ENCODE measurements at places on chromosomes 12 and 14.

DNA sequence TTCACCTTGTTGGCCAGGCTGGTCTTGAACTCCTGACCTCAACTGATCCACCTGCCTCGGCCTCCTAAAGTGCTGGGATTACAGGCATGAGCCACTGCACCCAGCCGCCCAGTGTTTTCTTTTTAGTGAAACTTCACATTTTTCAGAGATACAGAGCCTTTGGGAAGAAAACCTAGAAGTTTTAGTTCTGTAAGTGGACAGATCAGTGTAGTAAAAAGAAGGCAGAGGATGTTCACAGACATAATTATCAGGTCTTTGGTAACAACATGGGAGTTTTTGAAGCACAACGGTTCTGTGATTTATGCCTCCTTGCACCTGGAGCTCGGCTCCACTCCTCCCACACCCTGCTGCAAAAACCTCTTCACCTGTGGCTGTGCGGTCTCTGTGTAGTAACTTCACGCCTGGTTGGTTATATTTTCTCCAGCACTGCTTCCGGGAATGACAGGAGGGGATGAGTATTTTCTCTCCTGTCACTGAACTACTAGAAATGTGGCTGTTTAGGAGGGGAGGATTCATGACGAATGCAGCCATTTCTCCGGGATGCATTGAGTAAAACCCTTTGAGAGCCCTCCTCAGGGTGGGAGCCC, 67.0 kb downstream of the ARF6 start:
- peak; percentile 88 for DNase-seq

- DNase-seq, result no peak
Measured at GRCh38 chr12:123516216-123516780, 17.2 kb downstream of the RILPL1 start.

- DNase-seq, result no peak
Measured at GRCh38 chr14:90534091-90534837, 137.4 kb downstream of the CALM1 start.

DNA sequence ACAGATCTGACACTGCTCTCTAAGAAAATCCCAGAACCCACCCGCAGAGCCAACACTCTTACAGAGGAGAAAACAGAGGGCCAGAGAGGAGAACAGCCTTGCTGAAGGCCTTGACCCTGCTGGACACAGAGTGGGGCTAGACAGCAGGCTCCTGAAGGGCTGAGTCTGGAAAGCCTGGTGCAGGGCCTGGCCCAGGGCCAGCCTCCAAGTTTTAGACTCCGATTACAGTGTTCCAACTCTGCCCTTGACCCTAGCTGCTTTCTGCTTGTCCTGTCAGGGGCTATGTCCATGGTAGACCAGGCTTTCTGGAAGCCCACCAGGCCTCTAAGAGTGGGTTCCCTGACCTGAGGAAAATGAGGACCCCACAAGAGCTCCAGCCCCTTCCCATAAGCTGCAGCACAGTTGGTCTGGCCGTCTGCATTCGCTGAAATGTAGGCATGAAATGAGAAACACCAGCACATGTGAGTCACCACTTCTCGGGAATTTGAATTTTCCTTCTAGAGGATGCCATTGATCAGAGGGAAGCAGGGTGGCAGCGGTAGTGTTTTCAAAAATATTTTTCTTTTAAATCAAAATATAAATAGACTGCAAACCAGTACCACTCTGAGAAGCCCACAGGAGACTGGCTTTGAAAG, 154.4 kb downstream of the CALM1 start:
- DNase-seq, result no peak

DNA sequence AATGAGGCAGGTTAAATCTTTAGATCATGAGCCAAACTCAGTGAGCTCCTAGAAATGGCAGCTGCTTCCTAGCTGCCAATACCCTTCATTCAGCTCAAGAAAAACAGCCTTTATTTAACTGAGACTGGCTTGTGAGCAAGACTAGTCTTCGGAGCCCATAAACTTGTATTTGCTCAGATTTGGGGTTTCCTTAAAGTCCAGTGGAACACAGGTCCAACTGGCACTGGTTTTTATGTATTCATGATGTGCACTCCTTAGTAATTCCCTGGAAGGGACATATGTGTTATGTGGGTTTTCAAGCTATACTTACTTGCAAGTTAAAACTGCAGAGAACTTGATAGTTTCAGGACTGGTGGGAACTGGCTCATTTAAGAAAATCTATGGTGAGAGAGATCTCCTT, 380.1 kb upstream of the TMEM132C start:
- no peak for DNase-seq

DNA sequence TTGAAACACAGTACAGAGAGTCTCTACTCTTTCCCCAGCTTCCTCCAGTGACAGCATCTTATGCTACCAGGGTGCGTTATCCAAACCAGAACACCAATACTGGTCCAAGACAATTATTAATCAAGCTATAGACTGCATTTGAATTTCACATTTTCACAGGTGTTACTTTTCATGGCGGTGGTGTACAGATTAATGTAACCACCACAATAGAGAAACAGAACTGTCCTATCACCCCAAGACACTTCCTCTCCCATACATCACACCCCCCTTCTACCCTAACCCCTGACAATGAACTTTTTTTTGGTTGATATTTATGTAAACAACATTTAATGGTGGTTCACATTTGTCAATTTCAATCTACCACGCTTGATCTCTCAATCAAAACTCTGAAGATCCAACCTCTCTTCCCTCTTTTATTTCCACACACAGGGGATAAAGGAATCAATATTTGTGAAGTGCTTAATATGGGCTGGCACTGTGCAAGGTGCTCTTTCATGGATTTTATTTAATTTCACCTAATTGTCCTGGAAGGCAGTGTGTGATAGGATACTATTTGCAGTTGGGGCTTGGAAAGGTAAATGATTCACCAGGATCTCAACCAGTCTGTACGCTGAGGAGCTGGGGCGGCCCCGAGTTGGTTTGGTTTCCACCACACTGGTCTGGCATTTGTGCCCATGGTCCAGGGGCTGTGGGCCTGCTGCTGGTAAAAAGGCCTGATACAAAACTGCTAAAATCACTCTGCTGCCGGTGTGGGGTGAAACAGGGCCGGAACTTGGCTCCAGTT, 54.6 kb upstream of the DICER1 start:
- DNase-seq, result no peak

DNA sequence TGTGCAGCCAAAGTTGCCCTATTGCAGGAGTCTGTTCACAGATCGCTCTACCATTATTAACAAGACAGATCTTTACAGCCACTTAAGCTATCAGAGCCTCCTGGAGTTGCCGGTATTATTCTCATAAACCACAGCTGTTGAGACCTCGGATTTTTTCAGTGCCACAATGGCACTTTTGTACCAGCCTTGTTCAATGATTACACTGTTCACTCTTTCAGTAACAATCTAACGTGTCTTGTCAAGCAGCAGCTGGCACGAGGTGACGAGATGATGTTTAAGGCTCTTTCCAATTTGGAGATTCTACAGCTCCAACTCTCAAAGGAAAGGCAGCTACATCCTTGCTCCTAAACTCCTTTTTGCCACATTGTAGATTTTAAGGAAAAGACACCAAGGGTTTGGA, 30.7 kb downstream of the LRIG3 start:
- DNase-seq, result peak; percentile 74

- no peak for DNase-seq
Measured at GRCh38 chr14:79375356-79375755, 835.9 kb downstream of the DIO2 start.

DNA sequence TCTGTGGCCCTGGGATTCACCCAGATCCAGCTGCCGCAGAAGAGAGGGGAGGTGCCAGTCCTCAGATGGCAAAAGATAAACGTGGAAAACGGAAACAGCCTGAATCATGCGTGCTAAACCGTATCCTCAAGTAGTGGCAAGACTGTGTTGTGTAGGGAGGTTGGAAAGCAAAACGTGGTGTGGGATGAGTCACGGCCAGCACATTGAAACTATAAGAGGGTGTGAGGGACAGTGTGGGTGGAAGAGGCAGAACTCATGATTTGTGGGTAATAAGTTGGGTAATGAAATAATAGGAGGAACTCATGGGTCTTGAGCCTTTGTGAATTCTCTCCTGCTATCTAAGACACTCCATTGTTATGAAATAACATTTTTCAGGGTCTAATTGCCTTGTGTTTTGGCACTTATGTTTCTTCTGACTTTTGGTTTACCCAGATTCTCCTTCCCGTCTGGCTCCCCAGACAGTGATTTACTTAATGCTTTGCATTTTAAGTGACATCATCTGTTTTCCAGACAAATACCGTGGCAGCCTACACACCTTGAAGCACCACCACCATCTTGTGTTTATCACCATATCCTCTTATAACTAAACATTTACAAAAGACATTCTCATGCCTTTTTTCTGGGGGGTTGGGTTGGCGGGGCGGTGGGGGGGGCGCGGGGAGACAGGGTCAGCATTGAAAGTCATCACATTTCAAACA, 62.3 kb upstream of the PTCSC3 start:
- DNase-seq, result no peak

GRCh38 chr12:31518680-31519227, 72.2 kb downstream of the DENND5B start:
- DNase-seq, result peak; percentile 78

GRCh38 chr12:1992732-1993131, 11.5 kb downstream of the DCP1B start:
- no peak for DNase-seq

DNA sequence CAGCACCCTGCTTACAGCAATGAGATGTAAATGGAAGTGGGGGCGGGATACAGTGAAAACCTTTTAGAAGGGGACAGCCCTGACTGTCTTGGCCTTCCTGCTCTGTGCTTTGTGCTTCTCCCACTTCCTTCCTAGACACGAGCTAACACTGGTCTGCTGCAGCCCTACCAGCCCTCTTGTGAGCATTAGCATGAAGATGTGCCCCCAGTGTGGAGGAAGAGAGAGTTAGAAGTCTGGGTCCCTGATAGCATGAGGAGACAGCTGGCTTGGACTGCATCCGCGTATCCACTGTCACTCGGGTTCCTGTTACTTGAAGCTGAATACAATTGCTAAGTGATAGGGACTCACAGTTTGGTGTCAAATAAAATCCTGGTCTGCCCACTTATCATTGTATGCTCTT, 248.1 kb upstream of the SOX5 start:
- DNase-seq, result no peak

DNA sequence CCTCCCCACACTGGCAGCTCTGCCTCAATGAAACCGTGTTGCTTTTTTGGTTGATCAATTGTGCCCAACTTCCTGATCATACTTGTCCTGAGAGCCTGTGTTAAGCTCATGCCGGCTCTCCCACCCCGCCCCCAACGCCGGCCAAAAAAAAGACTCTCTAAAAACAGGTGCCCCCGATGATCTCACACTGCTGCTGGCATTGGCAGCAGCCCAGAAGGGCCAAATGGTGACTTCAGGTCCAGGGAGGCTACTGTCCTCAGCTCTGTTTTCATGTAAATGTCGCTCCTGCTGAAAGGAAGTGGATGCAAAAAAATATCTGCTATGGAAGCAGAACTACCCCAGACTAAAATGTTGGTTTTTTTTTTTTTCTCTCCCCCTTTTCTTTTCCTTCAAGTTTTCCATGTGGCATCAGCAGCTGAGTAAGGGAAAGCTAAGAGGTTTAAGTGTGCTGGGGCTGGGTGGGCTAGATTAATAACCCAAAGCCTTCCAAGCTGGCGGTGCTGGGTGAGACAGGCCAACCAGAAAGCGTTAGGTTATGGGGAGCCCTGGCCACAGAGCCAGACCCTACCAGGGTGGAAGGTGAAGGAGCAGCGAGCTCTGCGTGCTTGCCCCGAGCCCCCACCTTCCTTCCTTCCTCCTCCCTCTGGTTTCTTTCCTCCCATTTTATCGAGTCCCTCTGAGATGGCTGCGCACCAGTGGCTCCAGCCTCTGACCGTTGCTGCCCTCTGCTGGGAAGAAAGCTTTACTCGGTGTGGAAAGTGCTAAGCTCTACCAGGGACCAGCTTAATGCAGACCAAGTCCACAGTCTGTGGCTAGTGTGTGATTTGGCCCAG, 396.1 kb downstream of the NRXN3 start:
- DNase-seq, result peak; percentile 90

DNA sequence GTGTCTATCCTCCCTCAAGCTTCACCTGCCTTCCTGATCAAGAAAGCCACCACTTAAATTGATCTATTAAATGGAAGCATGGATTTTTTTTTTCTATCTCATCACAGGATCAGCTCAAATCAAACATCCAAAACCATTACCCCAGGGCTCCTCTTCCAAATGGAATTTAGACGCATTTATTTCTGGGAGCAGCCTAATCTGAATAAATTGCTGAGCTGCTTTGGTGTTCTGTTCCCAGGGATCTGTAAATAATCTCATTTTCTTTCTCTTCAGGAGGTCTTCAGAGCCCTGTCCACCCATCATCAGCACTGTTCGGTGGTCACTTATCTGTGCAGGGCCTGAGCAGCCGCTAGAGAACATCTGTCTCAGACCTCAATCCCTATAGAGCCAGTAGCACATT, 695.4 kb upstream of the TMEM132C start:
- DNase-seq, result no peak
